ENCODE measurements at places on chromosomes 7 and 10. TPM values are rescaled to one million over a fixed set of nuclear protein-coding genes. Genes with fewer than 3 reads are reported as not detected.

NKX1-2 gene
- not detected for total RNA-seq

DPYSL4 gene
- total RNA-seq: 6.5 TPM

DNA sequence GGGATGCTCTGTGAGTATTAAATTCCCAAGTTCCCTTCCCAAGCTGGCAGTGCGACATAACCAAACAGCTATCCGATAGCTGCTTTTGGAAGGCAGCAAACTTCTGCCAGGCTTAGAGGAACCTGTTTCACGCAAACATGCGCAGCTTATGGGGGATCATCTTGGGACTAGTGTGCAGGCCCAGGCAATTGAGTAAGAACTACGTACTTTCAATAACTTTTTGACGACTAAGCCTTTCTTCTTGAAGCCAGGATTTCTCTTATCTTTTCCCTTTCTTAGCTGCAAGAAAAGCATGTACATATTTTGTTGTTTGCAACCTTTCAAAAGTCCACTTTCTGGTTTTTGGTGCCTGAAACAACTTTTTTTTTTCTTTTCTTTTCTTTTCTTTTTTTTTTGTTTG lies 28.7 kb upstream of the SEPHS1 start:
- no peak for DNase-seq

CTNNA3 gene
- total RNA-seq: not detected

- DNase-seq: no peak
These were observed 53.2 kb upstream of the GPR37 start for GRCh38 chr7:124818807-124819206.

DENND2A gene
- total RNA-seq: not detected

SPDYE5 gene
- total RNA-seq: not detected

LLCFC1 gene
- total RNA-seq: not detected

DNA sequence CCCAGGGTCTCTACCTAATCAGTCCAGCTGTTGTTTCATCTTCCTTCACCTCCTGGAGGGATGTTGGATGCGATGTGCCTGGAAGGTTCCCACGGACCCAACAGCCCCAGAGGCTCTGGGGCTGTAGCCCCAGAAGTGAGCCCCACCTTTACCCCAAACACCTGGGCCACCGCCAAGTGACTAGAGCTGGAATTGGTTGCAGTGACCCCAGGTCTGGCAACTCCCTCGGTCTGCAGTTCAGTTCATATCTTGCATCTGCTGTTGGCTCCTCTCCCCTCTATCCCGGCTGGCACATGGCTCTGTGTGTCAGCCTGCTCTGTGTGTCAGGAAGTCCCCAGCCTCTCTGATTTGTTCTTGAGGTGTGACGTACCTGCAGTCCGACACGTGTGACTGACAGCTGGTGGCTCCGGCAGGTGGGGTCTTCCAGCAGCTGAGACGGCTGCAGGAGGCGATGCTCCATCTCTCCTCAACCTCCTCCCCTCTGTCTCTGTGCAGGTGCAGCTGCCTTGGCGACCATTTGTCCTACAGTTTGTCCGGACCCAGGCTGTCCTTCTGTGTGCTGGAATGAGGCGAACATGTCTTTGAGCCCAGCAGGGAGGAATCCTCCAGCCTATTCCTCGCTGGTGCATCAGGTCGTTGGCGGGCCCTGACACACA lies 38.6 kb downstream of the ELFN1 start:
- DNase-seq: no peak

DNA sequence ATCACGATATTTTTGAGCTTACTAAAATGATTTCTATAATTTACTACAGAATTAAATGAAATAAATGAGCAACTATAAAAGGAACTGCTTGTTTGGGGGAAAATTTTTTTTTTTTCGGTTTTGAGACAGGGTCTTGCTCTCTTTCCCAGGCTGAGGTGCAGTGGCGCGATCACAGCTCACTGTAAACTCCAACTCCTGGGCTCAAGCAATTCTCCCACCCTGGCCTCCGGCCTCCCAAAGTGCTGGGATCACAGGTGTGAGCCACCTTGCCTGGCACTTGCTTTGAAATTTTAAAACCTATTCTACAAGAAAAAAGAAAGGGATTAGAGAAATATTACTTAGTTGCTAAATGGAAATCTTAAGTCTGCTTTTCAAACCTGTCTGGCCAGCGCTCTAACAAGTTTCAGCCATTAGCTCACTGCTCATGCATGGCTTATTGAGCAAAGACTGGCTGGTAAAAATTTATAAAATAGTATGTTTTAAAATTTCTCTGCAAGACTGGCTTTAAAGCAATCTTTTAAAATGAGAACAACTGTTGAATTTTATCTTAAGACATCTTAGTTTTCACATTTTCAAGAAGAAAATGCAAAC lies 144.0 kb downstream of the ATE1 start:
- no peak for DNase-seq

GRCh38 chr7:68542831-68543230 lies 1055.4 kb upstream of the AUTS2 start:
- DNase-seq: no peak

- no peak for DNase-seq
These were observed 6.8 kb upstream of the MYOZ1 start for GRCh38 chr10:73647875-73648651.

DNA sequence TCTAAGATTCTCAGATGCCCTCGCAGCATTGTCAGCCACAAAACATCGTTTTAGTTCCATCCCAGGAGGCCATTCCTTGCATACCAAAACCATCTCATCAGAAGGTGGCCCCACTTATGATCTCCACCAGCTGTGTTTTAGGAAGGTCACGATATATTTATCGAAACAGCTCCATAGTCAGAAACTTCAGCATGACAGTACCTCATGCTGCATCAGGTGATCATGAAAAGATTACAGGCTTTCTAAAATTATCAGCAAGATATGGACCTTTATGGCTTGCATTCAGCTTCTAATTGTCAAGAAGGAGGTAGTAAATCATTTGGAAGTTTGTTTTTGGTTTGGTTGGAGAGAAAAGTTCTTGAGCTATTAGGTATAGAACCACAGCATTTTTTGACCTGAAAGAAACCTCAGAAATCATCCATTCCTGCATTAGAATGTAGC lies 20.0 kb downstream of the JAZF1 start:
- DNase-seq: no peak

- no peak for DNase-seq
These were observed 101.3 kb upstream of the CTBP2 start for GRCh38 chr10:125261491-125262186.

ST8SIA6 gene
- 1.5 TPM for total RNA-seq

GRCh38 chr7:22660732-22661131 lies 66.3 kb upstream of the IL6 start:
- DNase-seq: no peak

GRCh38 chr10:104546756-104547155 lies 94.3 kb upstream of the SORCS3 start:
- no peak for DNase-seq

ARF5 gene
- 106 TPM for total RNA-seq

DNA sequence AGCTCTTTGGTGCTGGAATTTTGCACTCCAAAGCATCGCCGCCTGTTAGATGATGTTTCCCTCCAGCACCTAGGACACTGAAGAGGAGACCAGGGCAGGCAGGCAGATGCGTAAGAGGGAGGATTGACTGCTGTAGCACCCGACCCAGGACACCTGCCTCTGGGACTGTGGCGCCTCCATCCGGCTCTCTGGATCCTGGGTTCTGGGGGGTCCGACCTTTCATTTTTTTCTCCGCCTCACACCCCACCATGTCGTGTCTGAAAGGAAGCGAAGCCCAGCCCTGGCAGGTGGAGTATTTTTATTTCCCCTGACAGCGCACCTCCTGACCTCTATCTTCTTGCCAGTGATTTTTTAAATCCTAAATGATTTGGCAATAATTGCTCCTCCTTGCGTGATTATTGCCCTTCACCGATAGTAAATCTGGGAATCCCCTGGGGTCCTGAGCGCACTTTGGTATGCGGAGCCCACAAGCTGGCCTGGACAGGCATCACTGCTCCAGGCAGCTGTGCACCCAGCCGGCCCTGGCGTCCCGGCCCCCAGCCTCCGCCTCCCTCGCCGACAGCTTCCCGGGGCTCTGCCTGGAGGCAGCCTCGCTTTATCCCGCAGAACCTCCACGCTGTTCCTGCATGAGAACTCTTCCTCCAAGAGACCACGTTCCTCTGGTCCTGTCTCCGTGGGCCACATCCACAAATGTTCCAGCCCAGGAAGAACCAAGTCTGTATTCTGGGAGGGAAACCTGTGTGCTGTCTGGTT lies 48.4 kb downstream of the LHPP start:
- no peak for DNase-seq

DNA sequence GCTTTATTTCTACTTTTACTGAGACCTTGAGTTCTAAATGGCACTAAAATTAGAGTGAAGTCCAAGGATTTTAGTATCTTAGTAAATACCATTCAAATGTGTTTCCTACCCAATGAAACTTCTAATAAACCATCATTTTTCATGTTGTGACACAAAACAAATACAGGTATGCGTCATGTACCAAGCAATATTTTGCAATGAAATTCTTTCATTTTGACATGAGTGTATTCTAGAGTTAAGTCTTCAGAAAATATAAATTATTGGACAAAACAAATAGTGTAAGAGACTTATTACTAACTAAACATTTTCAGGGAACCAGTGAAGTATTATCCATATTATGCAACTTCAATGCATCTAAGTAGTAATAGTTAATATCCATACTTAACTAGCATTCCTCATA lies 16.5 kb downstream of the HGF start:
- DNase-seq: no peak

BMPR1A gene
- total RNA-seq: 11.5 TPM

CDK1 gene
- total RNA-seq: 52.9 TPM

- DNase-seq: no peak
These were observed 176.8 kb downstream of the KIAA1217 start for GRCh38 chr10:24385776-24386175.

GRCh38 chr7:42395607-42396006 lies 158.6 kb upstream of the GLI3 start:
- no peak for DNase-seq

EVX1 gene
- not detected for total RNA-seq

DNA sequence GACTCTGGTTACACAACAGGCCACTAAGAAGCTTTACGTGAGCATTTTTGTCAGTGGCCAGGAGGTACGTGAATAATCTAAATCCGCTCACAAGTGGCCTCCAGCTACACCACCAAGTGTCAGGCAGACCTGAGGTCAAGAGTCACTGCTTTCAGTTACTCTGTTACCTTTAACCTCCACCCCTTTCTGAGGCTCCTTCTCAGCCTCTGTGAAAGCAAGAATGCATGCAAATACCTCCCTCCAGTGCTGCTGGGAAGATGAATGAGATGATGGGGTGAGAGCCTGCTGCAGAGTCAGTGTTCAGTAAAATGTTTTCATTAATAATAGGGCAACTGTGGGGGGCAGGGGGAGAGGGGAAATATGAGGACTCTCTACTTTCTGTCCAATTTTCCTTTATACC lies 11.2 kb downstream of the DDC start:
- DNase-seq: no peak

DNA sequence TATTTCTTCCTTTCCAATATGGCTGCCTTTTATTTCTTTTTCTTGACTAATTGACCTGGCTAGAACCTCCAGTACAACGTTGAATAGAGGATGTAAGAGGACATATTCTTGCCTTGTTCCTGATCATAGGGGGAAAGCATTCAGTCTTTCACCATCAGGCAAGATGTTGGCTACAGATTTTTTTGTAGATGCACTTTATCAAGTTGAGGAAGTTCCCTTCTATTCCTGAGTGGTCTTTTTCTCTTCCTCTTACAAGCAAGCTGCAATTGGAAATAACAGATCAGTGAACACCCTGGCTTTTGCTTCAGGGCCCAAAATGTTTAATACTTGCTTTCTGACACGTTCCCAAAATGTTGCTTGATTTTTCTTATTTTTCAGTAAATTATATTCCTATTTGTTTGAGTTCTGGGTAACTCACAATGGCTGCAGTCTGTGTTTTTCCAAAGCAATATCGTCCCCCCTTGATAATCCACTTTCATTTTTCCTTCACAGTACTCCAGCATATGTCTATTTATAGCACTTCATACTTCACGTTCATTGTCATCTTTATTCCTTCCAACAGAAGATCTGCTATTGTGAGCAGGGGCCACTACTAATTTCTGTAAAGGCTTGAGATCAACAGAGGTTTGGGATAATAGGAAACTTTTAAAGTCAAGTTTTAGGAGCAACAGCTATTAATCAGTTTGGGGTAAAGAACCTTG lies 11.7 kb downstream of the CPEB3 start:
- no peak for DNase-seq

DNA sequence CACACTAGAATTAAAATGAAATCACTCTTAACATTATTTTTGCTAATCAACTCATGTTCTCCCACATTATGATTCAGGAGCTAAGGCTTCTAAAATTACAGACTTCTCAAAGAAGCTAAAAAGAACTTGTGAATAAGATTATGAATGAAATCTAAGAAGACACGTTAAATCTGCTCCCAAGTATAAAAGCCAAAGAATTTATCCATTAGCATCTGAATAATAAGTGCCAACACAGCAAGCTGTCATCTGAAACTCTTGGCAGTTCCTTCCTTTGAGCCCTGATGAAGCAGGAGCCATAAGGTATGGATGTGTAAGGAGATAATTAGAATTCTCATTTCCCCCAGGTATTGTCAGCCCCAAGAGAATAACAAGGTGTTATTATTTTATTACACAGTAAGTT lies 50.3 kb downstream of the TPK1 start:
- no peak for DNase-seq

- DNase-seq: no peak
These were observed 64.6 kb upstream of the ELN start for GRCh38 chr7:73963252-73963822.

TSPAN12 gene
- total RNA-seq: not detected

DNA sequence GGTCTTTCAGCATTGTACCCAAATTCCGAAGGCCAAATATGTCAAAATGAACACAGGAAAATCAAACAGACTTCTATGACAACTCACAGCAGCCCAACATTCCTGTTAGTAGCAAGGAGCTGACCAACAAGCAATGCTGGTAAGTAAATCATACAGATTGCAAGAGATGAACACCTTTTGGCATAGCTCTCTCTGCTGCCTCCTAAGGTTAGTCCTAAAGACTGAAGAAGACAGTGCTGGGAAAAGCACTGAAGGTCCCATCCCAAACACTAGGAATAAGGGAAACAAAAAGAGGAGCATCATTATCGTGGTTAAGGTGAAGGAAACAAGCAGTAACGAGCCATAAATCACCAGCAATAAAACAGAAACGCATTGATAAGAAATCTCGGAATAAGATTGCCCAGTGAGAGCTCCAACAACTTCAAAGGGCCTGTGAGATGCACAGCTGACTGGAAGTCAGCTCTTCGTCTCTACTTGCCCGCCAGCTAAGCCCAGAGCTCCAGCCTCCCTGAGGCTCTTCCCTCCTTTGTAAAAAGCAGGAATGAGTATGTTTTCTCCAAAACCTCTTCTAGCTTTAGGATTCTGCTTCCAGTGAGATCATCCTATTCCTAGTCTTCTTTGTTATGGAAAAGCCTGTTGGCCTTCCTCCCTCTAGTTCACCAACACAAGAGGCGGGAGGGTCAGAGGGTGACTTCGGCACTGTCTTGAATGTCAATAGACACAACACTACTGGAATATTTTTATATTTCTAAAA lies 15.3 kb downstream of the NUDT5 start:
- no peak for DNase-seq

GRCh38 chr10:100724531-100725027 lies 20.8 kb upstream of the PAX2 start:
- DNase-seq: no peak

Data from natural killer cell treated with Interleukin-12 subunit alpha and Interleukin-12 subunit beta and Interleukin-15 and Interleukin-18, amount 100 ng/mL, for 72 hours (primary cell).